ENCODE measurements at places on chromosomes 11 and 22.

DNA sequence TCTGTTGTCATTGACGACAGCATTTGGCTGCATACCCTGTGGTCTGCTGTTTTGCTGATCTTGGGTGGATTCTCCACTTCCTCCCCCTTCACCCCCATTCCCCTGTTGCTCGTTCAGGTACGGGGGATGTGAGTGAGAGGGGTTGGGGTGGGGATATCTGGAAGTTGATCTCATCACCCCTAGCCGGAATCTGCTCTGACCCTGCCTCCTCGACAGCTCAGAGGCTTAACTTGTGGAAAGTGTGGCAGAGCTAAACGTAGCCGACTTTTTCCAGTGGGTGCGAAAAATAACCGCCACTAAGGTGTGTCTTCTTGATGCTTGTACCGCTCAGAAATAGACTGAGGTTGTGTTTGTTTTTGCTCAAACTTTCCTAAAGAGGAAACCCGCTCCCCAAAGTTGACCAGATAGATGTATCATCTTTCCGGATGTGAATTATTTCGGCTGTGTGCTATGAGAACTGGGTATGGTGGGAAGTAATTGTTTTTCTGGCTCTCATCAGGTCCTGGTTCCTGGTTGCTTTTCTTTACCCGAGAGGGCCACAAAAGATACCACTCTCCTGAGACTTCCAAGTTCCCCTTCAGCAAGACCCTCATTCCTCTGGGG lies 6.6 kb downstream of the ZBTB16 start:
- peak; percentile 17 for DNase-seq

DNA sequence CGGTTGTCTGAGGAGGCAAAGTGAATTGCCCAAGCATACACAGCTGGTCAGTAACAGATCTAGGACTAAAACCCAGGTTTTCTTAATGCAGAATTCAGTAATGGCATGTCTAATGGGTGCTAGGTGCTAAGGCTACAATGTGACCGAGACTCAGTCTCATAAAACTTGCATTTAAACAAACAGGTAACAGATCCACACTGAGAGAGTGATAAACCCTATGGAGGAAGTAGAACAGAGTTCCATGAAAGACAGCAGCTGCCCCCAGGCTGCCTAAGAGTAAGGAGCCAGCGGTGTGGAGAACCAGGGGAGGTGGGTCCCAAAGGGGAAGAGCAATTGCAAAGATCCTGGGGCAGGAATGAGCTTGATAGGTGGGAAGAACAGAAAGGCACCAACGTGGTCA lies 27.3 kb downstream of the MMP13 start:
- no peak for DNase-seq

DNA sequence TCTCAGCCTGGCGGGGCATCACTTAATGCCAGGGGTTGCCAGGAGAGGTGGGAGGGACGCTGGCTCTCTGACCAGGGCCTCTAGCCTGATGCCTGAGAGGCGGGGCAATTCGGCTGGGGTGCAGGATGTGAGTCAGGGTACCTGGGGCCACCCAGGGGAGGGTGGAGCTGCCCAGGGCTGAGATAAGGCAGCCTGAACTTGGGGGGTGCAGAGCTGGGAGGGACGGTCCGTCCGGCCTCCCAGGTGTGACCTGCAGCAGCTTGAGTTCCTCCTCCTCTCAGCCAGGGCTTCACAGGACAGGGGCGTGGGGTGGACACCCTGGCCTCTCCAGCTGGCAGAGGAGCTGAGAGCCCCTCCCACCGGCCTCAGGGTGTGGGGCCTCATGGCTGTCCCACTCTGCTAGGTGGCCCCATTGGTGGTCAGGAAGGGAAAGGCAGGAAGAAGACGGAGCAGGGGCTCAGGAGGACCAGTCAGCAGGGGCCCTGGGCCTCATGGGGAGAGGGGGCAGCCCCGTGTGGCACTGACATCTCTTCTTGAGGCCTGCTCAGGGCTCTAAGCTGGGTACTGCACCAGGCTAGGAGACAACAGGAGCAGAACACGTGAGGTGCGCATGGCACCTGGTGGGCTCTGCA lies 942 bp upstream of the RPS6KA4 start:
- no peak for DNase-seq

GRCh38 chr11:120293038-120293800 lies 31.9 kb upstream of the TLCD5 start:
- DNase-seq: no peak

GRCh38 chr11:46216019-46216764 lies 61.3 kb upstream of the CREB3L1 start:
- DNase-seq: no peak

- peak; percentile 60 for DNase-seq
Observed at GRCh38 chr11:67640021-67640757, 626 bp upstream of the TBX10 start.

DNA sequence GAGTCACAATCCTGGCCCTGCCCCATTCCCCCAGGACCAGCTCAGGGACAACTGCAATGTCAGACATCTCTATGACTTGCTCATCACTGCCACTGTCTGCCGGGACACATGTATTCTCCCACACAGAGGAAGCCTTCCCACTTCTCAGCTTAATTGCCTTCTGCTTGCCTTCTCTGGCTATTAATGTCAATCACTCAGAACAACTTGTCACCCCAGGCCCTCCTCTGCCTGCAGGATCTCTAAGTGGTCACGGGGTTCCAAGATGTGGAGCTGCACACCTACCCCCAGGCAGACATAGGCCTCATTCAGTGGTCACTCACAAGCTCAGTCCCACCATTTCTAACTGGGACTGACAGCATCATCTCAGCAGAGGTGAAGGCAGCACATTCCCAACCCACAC lies 15.1 kb downstream of the PLEKHA7 start:
- no peak for DNase-seq

GRCh38 chr11:35295751-35296150 lies 123.6 kb downstream of the SLC1A2 start:
- DNase-seq: no peak

- DNase-seq: no peak
Observed at GRCh38 chr22:46240073-46240472, 10.0 kb downstream of the CDPF1 start.

DNA sequence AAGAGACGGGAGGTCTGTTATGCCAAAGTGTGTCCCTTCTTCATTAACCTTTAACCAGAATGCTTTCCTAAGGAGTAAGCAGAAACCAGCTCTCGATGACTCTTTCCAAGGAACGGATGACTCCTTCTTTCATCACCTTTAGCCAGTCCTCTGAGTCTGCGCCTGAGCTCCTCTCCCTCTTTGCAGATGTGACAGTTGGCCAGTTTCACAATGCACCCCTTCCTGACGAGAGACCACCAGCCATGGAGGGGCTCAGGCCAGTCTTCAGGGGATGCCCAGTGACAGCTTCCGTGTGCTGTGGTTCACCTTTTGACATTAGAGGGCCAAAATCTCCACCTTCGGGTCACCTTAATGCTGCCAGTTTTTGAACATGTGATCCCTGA lies 826.1 kb downstream of the TBC1D22A start:
- no peak for DNase-seq

- DNase-seq: no peak
Observed at GRCh38 chr11:30143098-30143705, 87.6 kb upstream of the FSHB start.

DNA sequence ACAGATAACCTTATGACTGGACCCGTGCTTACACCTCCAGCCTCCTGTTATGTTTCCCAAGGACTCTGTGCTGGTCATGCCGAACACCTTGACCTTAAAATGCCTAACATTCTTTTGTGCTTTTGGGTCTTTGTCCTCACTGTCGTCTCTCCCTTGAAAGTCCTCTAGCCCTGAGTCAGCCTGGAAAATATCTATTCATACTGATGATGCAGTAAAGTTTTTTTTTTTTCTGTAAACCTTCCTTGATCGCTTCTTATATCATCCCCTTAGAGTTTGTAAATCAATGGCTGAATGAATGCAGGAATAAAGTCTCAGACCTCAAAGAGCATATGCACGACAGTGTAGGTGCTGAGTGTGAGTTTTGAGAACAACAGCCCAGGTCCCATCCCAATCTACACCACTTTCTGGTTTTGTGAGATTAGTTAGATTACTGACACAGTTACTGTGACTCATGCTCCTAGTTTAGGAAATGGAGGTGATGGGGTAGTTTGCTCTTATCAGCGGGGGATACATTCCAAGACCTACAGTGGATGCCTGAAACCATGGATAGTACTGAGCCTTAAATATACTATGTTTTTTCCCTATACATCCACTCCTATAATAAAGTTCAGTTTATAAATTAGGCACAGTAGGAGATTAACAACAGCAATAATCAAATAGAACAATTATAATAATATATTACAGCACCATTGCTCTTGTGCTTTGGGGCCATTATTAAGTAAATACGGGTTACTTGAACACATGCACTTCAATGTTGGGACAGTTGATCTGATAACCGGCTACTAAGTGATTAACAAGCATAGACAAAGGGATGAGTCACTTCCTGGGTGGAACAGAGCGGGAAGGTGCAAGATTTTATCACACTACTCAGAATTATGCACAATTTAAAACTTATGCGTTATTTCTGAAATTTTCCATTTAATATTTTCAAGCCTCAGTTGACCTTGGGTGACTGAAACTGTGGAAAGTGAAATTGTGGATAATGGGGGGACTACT lies 8.6 kb downstream of the TCN1 start:
- DNase-seq: no peak

GRCh38 chr11:119389611-119390254 lies 8.2 kb upstream of the USP2 start:
- DNase-seq: peak; percentile 13

GRCh38 chr11:63858628-63859550 lies 20.0 kb downstream of the MARK2 start:
- DNase-seq: no peak

DNA sequence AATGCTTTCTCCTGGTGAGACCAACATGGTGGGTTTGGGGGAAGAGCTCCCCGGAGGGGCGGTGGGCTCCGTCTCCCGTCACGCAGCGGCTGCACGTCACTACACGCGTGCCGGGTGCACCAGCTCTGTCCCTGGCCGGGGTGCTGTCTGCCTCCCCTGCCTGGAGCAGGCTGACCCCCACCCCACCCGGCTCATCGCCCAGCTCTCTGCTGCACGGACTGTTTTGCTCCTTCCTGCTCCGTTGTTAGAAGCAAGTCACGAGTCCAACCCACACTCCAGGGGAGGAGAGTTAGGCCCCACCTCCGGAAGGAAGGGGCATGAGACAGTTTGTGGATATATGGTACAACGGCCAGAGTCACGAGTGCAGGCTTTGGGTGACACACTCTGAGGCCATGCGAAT lies 364.9 kb downstream of the BRD1 start:
- no peak for DNase-seq

- no peak for DNase-seq
Observed at GRCh38 chr11:83681031-83681781, 395.0 kb upstream of the CCDC90B start.

DNA sequence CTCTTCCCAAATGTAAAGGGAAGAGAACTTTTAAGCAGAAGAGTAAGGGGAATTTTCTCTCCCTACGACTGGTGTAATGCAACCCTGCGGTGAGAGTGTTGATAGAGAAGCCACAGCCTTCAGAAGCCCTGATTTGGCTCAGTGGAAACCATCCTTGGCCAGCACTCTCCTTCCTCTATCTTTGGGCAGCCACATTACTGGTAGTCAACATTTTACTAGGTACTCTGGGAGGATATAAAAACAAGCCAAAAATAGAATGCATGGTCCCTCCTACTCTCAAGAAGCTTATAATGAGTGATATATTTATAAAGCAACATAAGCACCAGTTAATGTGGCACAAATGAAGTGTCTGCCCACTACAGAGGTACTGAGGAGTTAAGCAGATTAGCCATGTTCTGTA lies 201.8 kb upstream of the NCAM1 start:
- DNase-seq: no peak

GRCh38 chr11:2566223-2567025 lies 121.6 kb downstream of the KCNQ1 start:
- DNase-seq: no peak

- DNase-seq: no peak
Observed at GRCh38 chr11:8285228-8285627, 21.6 kb upstream of the LMO1 start.

- DNase-seq: no peak
Observed at GRCh38 chr11:85884581-85885021, 29.4 kb downstream of the CCDC83 start.

GRCh38 chr11:12762278-12762677 lies 88.1 kb downstream of the TEAD1 start:
- no peak for DNase-seq

GRCh38 chr11:36340897-36341296 lies 44.8 kb downstream of the PRR5L start:
- no peak for DNase-seq

DNA sequence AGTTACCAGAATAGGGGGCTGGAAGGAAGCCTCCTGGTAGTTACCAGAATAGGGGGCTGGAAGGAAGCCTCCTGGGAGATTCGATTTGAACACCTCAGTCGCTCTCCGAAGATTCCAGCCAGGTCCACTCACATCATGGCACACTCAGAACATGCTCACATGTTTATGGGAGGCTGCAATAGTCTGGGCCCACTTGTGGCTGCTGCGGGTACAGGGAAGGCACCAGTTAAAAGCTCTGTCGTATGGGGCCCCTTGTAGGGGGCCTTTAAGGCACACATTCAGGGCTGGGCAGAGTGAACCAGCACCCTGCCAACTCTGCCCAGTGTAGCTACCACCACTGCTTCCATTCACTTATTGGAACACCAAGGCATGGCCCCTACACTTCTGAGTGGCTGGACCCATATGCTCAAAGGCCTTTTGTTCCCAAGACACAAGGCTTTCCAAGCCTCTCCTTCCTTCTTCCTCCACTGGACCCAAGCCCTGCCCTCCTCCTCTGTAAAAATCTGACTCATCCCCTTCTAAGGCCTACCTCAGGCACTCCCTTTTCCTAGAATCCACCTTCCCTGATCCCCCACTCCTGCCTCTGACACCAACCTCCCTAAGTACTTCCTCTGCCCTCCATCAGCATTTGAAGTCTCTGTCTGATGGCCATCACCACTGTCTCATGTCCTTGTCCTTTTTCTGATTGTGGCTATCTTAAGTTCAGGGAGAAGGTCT lies 28.0 kb downstream of the USP35 start:
- DNase-seq: no peak

DNA sequence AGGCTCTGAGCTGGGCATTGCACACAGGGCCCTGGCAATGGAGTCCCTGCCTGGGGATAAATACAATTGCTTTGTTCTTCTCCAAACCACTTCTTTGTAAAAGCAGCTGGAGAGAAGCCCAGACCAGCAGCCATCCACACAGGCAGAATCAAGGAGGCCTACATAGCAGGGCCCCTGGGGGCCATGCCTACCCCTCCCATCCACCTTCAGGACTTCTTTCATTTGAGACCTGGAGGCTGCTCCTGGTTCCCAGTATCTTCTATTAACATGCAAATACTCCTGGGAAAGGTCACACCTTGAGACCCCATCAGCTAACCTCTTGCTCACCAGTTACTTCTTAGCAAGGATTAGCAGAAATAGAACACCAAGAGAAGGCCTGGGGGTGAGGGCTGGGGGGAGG lies 511.1 kb downstream of the SOX6 start:
- no peak for DNase-seq

DNA sequence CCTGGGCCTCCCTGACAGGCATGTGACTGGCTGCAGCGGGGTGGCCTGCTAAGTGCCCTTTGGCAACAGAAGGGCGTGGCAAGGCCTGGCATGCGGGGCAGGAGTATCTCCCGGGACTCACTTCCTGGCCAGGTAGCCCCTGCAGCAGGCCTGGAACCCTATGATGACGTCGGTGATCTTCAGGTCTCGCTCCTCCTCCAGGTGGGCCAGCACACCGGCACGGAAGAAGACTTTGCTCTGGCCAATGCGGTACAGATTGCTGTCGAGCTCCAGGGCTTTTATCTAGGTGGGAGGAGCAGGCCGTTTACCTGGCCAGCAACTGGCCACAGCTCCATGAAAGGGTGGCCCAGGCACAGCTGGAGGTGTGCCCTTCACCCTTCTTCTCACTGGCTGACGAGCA lies 50.9 kb downstream of the APOL1 start:
- DNase-seq: no peak
